ENCODE measurements at places on chromosomes 5 and 9. TPM values are rescaled to one million over a fixed set of nuclear protein-coding genes. Genes with fewer than 3 reads are reported as not detected.

The AIF1L gene
- total RNA-seq: 12.3 TPM

- no peaks in the 10 kb centered on the region for H3K4me1 ChIP-seq
- DNase-seq: no peak
- H3K27ac ChIP-seq: no peak overlapping the region
- no peaks in the 10 kb centered on the region for H3K36me3 ChIP-seq
Measured at GRCh38 chr5:156400231-156400986, 73.4 kb downstream of the SGCD start.

- peaks cover 26% of the 10 kb centered on the region for H3K4me1 ChIP-seq
- H3K27me3 ChIP-seq: peaks cover 11% of the 10 kb centered on the region
- H3K4me3 ChIP-seq: peak overlapping the region; percentile 43
- no peaks in the 10 kb centered on the region for H3K36me3 ChIP-seq
- H3K27ac ChIP-seq: no peak overlapping the region
Measured at GRCh38 chr9:127927201-127927987, 3.2 kb downstream of the PIP5KL1 start.

DNA sequence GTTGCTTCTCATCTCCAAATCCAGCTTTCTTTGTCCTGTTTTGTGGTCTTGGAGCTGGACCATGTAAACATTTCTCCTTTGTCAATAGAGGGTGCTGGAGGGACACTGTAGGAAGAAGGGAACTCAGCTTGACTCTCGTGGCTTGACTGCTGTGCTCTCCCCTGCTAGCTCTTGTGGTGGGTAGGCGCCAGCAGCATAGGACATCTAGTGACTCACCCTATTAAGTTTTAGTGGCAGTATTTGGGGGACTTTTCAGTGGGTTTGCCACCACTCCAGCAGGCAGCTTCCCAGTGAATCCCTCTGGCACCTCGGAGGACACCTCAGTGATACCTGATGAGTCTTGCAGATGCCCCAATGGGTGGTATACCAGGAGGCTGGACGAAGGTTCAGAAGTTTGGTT is 97.8 kb downstream of the TSSK1B start:
- H3K4me1 ChIP-seq: no peaks in the 10 kb centered on the region
- no peak for DNase-seq
- no peaks in the 10 kb centered on the region for H3K27me3 ChIP-seq
- H3K27ac ChIP-seq: no peak overlapping the region
- no peak overlapping the region for H3K4me3 ChIP-seq

GRCh38 chr5:143562935-143563334 is 159.4 kb upstream of the NR3C1 start:
- no peaks in the 10 kb centered on the region for H3K27me3 ChIP-seq
- H3K27ac ChIP-seq: peak overlapping the region; percentile 15
- H3K36me3 ChIP-seq: no peaks in the 10 kb centered on the region
- H3K4me1 ChIP-seq: peaks cover 4% of the 10 kb centered on the region
- no peak for DNase-seq

GRCh38 chr5:98779264-98779877 is 5.9 kb downstream of the RGMB start:
- H3K4me1 ChIP-seq: peaks cover 8% of the 10 kb centered on the region
- no peaks in the 10 kb centered on the region for H3K27me3 ChIP-seq
- no peak for DNase-seq
- no peak overlapping the region for H3K4me3 ChIP-seq

Measured in upper lobe of right lung (tissue), 1 donor.